ENCODE measurements at places on chromosomes 5 and 9. TPM values are rescaled to one million over a fixed set of nuclear protein-coding genes. Genes with fewer than 3 reads are reported as not detected.

Gene KCNV2
- not detected for total RNA-seq

Gene ANKRD18A
- total RNA-seq: 5.9 TPM

Gene TMC1
- total RNA-seq: 0.02 TPM

Gene LCN15
- total RNA-seq: 0.29 TPM

DNA sequence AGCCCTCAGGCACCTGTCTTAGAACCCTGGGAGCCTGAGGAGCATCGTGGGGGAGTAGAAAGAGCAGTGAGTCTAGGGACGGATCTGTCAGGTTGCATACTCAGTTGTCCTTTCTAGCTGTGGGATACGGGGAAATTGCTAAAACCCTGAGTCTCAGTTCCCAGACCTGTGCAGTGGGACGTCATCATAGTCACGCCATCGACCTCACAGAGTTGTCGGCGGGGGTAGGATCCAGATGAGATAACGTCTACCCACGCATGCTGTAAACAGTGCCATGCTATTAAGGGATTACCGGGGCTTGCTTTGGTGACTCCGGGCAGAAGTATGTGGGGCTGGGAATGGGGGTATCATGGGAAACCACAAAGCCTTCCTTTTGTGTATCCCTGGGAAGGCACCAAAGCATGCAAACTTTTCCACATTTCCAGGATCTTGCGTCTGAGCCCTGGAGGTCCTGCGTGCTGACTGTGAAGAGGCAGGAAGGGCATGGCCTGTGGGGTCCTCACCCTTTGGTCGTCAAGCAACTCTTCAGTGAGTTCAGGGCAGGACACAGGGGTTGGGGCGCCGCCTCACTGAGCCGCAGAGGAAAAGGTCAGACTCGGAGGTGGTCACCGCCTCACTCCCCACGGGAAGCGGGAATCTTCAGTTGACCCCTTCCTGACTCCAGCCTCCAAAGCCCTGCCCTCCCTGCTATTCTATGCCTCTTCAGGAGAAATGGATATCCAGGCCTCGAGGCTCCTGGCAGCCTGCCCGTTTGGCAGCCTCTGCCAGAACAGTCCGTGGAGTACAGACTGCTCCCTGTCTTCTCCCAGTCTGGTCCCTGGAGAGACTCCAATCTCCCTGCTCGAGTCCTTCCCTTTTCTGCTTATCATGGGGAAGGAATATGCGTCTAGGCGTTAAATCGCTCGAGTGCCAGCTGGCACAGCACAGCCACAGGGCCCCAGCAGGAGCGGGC lies 186.8 kb upstream of the KLF9 start:
- peak; percentile 5 for DNase-seq

DNA sequence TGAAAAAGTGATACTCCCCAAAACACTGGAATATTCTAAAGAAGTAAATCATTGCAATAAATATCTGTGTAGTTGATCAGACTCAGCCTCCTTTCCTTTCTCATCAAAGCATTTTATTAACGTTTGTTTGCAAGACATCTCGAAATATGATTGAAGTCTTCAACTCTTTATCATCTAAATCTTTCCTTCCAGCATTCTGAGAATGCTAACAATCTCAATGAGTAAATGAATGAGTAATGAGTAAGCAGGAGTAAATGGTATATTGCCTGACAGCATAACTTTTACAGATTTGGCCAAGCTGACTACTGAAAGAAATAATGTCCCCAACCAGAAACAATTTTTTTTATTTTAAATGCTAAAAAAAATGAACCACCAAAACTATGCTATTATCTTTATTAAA lies 157.1 kb downstream of the SLCO4C1 start:
- no peak for DNase-seq

- peak; percentile 5 for DNase-seq
Measured at GRCh38 chr5:15995341-15996052, 184.1 kb downstream of the MARCHF11 start.

- no peak for DNase-seq
Measured at GRCh38 chr5:151068433-151069197, 12.2 kb downstream of the TNIP1 start.

- no peak for DNase-seq
Measured at GRCh38 chr5:126513302-126513701, 81.7 kb downstream of the ALDH7A1 start.

- no peak for DNase-seq
Measured at GRCh38 chr5:9437741-9438240, 108.1 kb downstream of the SEMA5A start.

GRCh38 chr5:114101153-114101552 lies 260.7 kb upstream of the KCNN2 start:
- peak; percentile 15 for DNase-seq

DNA sequence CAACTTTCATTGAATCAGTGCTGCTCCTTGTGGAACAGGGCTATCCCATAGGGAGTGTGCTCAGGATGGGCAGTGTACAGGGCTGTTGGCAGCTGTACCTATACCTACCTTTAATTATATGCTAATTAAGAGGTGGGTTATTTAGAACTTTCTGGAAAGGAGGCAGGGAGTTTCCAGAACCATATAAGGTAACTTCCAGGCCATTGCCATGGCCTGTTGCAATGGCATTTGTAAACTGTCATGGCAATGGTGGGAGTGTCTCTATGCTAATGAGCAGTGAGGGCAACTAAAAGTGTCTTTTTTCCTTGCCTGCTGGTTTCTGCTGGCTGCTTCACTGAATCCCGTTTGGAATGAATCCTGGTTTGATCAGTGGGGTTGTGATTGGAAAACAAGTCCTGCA lies 2.3 kb upstream of the ARHGAP26 start:
- no peak for DNase-seq
